Neural cell (in vitro differentiated cells): ENCODE measurements at places on chromosomes 2 and 18. TPM values are rescaled to one million over a fixed set of nuclear protein-coding genes. Genes with fewer than 3 reads are reported as not detected.

DPYSL5 gene
- 111 and 157 TPM in 2 replicates for polyA plus RNA-seq

PPP3R1 gene
- 39.5 and 45.3 TPM in 2 replicates for polyA plus RNA-seq

ELOA2 gene
- polyA plus RNA-seq, result not detected in 2 replicates

C2orf78 gene
- not detected in 2 replicates for polyA plus RNA-seq

PRKAG3 gene
- polyA plus RNA-seq, result not detected in 2 replicates

DNAH7 gene
- polyA plus RNA-seq, result 0.67 and 1.1 TPM in 2 replicates

SPP2 gene
- polyA plus RNA-seq, result not detected in 2 replicates

TLX2 gene
- polyA plus RNA-seq, result not detected in 2 replicates

MYL12B gene
- polyA plus RNA-seq, result 384 and 409 TPM in 2 replicates

IMPACT gene
- polyA plus RNA-seq, result 25.2 and 31.1 TPM in 2 replicates

HMSD gene
- polyA plus RNA-seq, result not detected in 2 replicates

ZC3H8 gene
- polyA plus RNA-seq, result 22.6 and 26.5 TPM in 2 replicates

CHST10 gene
- polyA plus RNA-seq, result 76.1 and 83.3 TPM in 2 replicates

ERBB4 gene
- 0.69 and 0.88 TPM in 2 replicates for polyA plus RNA-seq

HRH4 gene
- 0.12 TPM in 1 of 2 replicates, not detected in the other for polyA plus RNA-seq

ABHD1 gene
- not detected in 2 replicates for polyA plus RNA-seq

SCG2 gene
- polyA plus RNA-seq, result 30.5 and 37.3 TPM in 2 replicates

GKN1 gene
- polyA plus RNA-seq, result not detected in 2 replicates
